ENCODE measurements at places on chromosomes 7 and 10.

GRCh38 chr10:34166823-34167222 is 648.3 kb downstream of the PARD3 start:
- no peak for DNase-seq

DNA sequence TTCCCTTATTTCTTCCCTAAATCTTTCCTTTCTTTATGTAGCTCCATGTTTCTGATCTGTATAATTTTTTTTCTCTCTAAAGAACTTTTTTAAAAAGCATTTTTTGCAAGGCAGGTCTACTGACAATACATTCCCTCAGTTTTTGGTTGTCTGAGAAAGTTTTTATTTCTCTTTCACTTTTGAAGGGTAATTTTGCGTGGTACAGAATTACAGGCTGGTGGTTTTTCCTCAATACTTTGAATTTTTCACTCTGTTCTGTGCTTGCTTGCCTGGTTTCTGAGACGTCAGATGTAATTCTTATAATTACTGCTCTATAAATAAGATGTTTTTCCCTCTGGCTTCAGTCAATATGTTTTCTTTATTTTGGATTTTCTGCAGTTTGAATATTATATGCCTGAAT is 205.4 kb upstream of the VSTM2A start:
- DNase-seq = no peak

GRCh38 chr7:108442039-108442568 is 14.1 kb downstream of the NRCAM start:
- DNase-seq = peak; percentile 26

- no peak for DNase-seq
Observed at GRCh38 chr10:16592378-16592777, 70.7 kb upstream of the C1QL3 start.

GRCh38 chr7:105337529-105337928 is 51.2 kb downstream of the SRPK2 start:
- no peak for DNase-seq

GRCh38 chr10:1198453-1199344 is 142.5 kb downstream of the WDR37 start:
- DNase-seq = no peak
